ENCODE measurements at places on chromosomes 7 and 10.

GRCh38 chr7:50858528-50859245, 76.0 kb upstream of the GRB10 start:
- DNase-seq, result no peak

DNA sequence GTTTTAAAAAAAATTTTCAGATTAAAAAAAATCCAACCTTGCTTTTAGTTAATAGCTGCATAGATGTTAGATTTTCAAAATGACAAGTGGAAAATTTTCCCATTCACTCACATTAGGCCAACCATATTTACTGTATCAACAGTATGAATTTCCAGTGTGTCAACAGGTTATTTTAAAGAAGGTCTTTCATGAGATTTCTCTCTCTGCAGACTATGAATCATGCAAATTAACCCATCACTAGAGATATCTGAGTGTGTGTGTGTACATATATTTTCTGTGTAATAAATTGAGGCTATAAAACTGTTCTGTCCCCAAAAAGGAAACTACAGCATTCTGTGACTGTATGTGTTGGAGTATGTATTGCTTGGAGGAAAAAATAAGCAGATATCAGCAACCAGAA, 305.6 kb downstream of the ARL4A start:
- no peak for DNase-seq

- no peak for DNase-seq
These were observed 11.5 kb downstream of the PILRA start for GRCh38 chr7:100384628-100385294.

GRCh38 chr7:55127135-55127551, 108.3 kb downstream of the EGFR start:
- no peak for DNase-seq

- DNase-seq, result no peak
These were observed 27.2 kb downstream of the HTR5A start for GRCh38 chr7:155097338-155097737.

DNA sequence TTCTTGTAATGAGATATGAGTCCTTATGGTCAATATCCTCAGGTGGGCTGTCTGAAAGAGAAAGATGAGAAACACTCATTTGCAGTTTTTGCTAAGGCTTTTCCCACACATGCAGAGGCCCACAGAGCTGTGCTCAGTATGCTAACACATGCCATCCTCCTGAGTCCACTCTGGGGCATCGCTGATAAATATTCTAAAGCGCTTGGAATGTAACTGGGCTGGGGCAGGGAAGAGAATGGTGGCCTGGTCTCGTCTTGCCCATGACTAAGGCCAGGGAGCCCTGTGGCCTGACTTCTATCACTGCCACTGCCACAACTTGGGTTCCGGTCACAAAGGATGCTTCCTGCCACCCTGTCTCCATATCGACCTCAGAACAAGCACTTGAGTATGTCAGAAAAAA, 199.7 kb upstream of the FRMD4A start:
- DNase-seq, result peak; percentile 29

GRCh38 chr10:110226926-110227641, 19.7 kb downstream of the MXI1 start:
- no peak for DNase-seq

GRCh38 chr10:9342885-9343570, 1288.5 kb downstream of the GATA3 start:
- peak; percentile 25 for DNase-seq

GRCh38 chr7:139813689-139814088, 15.4 kb upstream of the TBXAS1 start:
- DNase-seq, result no peak

DNA sequence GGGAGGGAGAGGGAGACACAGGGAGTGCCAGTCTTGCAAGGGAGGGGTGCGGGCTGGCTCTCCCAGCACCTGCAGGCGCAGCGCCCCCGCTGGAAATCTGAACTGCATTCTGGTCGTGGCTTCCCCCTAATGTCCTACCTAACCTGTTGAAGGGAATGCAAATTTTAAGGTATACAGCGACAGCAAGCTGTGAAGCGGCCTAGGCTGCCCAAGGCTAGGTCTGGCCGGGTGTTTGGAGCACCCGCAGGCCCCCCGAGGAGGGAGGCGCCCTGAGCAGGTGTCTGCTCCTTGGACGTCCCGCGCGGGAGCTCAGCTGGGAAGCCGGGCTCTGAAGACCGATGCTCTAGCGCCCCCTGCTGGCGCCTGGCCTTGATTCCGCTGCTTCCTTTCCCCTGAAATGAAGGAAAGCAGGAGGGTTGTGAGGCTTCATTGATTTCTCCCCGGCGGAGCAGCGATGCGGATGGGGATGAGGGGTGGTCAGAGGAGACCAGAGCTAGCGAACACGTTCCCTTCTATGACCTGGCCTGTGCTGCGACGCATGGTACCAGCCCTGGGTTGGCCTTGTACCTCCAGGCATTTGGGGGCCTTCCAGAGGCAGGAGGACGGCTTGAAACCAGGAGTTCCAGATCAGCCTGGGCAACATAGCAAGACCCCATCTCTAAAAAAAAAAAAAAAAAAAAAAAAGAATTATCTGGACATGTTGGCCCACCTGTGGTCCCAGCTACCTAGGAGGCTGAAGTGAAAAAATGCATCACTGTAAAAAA, 601.3 kb downstream of the GALNT17 start:
- peak; percentile 20 for DNase-seq

DNA sequence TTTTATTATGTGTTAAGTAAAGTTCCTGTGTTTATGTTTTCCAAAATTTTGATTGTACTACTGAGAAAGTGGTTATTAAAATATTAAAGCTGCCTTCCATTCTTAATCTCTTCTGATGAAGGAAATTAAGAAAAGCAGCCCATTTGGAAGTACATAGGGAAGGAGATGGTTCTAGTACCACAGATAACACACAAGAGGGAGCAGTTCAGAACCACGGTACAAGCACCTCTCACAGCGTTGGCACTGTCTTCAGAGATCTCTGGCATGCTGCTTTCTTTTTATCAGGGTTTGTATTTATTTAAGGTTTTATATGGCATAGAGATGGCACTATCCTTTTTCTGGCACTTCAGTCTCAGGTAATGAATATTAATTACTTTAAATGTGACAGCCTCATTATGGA, 111.6 kb downstream of the PHTF2 start:
- DNase-seq, result no peak

DNA sequence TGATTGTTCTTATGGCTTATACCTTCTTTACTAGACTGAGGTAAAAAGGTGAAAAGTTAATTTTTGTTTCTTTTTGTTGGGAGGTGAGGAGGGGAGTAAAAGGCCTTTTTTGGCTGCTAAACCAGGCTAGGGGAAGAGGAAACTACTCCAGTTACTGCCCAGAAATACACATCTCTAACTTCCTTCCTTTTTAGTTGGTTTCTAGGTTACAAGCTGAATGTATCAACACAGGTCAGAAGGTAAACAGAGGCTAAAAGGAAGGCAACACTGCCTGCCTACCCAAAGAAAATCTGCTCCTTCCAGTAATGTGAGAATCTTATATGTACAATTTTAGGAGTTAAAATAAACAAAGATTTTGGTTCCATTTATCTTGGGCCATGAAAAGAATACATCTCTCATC, 140.4 kb downstream of the NRBF2 start:
- no peak for DNase-seq

GRCh38 chr7:876972-877311, 588 bp downstream of the GET4 start:
- peak; percentile 8 for DNase-seq

GRCh38 chr7:138258197-138258559, 181.9 kb downstream of the AKR1D1 start:
- no peak for DNase-seq

DNA sequence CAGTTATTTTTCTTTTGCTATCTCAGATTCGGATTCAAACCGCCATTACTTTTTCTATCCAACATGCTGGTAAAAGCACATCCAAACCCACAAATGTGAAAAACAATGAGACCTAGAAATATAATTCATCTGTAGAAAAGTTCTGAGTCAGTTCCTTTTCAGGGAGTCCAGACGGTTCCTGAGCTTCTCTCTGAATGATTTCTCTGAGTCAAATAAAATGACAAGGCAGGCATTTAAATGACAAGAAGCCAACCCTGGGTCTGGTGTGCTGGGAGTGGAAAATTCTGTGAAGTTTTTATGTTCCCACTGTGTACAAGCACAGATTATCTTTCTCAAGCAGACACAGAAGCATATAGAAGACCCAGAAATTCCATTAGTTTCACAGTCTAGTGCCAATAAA, 96.3 kb upstream of the ANKRD1 start:
- DNase-seq, result no peak

DNA sequence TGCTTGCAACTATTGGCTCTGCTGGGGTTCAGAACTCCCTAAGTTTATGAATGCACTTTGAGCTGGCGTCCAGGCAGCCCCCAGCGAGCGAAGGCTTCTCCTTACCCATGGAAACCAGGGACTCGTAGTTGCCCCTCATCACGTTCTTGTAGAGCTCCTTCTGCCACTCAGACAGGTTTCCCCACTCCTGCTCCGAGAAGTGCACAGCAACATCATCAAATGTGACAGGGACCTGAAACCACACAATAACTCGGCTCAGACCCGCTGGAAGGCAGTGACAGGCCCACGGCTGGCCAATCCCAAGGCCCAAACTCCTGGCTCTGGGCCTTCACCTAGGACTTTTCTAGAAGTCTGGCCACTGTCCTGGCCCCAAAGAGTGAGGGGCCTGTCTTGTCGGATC, 6.9 kb downstream of the ZNF777 start:
- DNase-seq, result no peak

DNA sequence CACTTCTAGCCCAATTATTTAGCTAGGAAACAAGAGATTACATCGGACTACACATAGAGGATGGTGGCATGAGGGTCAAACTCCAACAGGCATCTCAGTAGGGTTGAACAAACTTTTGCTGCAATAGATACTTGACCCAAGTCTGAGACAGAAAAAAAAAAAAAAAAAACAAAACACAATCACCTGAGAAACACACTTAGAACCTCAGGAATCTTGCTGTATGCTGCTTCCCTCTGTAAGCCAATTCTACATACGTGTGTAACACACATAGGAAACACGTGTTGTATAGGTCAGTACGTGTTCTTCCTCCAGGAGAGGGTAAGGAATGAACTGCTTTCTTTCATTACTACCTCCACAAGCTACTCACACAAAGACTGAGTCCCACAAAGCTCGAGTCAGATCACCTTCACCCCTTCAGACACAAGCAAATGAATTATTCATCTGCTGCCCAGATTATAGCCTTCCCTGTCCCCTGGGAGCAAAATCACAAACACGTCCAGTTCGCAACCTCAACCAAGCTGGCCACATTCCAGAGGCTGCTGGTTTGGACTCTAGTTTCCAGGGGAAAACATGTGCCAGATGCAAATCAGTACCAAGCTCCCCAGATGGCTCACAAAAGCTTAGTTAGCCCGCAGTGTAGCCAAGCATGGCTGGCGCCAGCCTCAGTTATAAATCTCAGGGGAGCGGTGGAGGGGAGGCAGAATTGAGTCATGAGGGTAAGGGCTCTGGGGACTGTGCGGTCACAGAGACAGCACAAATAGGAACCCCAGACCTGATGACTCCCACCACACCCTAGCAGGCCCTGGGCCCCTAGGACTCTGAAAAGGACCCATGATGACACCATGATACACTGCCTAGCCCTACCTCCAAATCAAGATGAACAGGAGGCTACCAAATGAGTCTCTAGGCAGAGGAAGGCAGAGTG, 15.1 kb downstream of the PSAP start:
- peak; percentile 83 for DNase-seq

GRCh38 chr7:131502810-131503508, 53.5 kb downstream of the PODXL start:
- peak; percentile 56 for DNase-seq

DNA sequence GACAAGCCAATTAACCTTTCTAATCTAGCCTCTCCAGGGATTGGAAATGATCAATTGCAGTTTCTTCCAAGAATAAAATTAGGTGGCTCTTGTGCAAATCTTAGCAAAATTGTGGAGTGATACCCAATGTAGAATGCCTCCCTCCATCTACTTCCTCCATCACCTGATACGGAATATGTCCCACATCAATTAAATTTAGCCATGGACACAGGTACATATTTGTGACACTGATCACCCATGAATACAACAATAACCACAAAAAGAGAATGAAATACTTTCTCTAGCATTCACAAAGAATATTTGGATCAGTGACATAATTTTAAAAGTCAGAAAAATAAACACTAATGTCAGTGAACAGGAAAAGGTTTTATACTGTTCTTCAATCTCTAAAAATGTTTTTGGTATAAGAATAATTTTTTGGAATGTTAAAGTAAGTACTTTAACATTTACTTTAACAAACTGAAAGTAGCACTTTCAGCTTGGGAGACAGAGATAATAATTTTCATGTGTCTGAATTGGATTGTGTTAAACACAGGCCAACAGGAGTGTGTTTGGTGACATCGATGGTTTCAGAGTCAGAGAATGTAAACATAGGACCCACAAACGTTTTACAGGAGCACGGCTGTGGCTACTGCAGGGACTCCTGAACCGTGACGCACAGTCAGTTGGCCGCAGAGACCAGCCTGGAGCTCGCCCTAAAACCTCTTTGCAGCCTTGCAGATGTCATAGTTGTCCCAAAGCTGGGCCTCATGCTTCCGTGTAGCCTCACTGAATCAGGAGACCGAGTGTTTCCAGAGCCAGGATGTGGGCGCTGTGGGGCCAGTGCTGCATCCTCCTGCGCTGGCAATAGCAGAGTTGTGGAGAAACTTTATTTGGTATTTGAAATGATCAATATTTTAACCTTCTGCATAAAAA, 7.2 kb downstream of the RBM20 start:
- DNase-seq, result peak; percentile 87

DNA sequence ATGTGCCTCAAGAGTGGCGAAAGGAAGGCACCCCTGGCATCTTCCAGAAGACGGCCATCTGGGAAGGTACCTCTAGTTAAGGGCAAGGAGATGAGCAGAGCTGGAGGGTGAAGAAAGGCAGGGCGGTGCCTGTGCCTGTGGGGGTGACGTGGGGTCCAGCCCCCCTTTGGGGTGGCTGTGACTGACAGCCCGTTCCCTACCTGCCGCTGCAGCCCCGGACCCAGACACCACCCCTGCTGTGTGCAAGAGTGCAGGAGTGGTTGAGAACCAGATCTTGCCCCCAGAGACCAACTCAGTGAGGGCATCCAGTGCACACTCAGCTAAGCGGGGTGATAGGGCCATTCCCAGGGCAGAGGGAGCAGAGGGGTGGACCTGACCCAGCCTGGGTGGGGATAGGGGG, 4.3 kb upstream of the MUC17 start:
- no peak for DNase-seq
